ENCODE measurements at places on chromosomes 5 and 9.

- DNase-seq, result no peak
Observed at GRCh38 chr5:14229181-14229580, 86.0 kb downstream of the TRIO start.

- no peak for DNase-seq
Observed at GRCh38 chr9:75906531-75906930, 16.1 kb downstream of the PCSK5 start.

DNA sequence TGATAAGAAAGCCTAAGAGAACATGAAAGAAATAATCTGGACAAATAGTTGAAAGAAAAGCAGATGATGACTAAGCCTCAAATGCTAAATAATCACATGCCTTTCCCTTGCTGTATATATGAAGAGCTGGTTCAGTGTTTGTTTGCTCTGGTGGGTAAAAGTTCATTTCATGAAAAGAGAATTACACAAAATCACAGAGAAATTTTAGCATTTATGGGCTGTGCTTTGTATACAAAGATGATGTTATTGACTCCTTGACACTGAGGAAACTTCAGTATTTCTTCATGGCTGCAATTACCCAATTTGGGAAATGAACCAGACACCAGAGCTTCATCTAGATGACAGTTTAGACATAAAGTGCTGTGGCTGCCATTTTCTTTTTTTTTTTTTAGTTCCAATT is 527.2 kb downstream of the NR2F1-AS1 start:
- no peak for DNase-seq

- peak; percentile 16 for DNase-seq
Observed at GRCh38 chr5:142689081-142689480, 3.2 kb upstream of the FGF1 start.

GRCh38 chr5:81779916-81780266 is 29.0 kb upstream of the SSBP2 start:
- no peak for DNase-seq

DNA sequence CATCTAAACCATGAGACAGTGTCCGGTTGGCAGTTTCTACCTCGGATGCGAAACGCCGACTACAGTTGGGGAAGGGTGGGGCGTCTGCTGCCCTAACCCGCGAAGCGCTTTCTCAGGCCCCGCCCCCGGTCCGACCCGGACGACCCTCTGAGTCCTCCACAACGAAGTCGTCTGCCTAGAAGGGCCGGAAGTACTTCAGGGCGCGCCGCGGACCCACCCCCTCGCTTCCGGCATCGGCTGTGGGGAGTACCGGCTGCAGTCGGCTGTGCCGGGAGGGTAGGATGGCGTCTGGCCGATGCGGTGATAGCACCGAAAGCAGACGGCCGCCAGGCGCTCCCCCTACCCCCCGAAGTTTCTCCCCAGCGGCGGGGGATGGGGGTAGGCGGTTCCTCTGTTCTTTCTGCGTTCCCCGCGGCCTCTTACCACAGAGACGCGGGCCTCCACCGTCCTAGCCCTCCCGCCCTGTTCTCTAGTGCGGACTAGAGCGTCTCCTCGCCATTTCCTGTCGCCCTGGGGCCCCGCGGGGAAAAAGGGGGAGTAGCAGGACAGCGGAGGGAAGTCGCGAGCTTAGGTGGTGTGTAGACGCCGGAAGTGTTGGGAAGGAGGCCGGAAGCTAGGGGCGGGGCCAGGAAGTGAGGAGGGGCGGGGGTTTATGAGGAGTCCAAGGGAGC is at the start of gene TRIM41:
Gene TRIM41 (plus strand): TSS at position 224 of the 671 bp plus-strand sequence. CDS start 719 bp downstream, outside the sequence.
- peak; percentile 99 for DNase-seq

DNA sequence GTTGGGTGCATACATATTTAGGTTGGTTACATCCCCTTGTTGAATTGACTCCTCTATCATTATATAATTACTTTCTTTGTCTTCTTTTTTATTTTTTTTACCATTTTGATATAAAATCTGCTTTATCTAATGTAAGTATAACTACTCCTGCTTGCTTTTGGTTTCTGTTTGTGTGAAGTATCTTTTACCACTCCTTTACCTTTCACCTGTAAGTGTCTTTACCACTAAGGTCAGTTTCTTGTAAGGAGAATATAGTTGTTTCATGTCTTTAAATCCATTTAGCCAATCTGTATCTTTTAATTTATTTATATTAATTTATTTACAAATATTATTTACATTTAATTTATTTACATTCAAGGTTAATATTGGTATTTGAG is 33.0 kb downstream of the INSL4 start:
- DNase-seq, result no peak

- DNase-seq, result peak; percentile 67
Observed at GRCh38 chr9:36818242-36818938, 215.7 kb downstream of the PAX5 start.

DNA sequence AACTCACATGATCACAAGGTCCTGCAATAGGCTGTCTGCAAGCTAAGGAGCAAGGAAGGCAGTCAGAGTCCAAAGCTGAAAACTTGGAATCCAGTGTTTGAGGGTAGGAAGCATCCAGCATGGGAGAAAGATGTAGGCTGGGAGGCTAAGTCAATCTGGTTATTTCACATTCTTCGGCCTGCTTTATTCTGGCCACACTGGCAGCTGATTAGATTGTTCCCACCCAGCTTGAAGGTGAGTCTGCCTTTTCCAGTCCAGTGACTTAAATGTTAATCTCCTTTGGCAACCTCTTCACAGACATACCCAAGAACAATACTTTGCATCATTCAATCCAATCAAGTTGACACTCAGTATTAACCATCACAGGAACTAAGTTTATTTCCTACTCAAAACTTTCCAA is 453.4 kb downstream of the TLE4 start:
- DNase-seq, result no peak

- DNase-seq, result no peak
Observed at GRCh38 chr5:142107736-142108431, 695 bp upstream of the NDFIP1 start.

- peak; percentile 79 for DNase-seq
Observed at GRCh38 chr5:140402258-140403074, 833 bp downstream of the ANKHD1 start.

GRCh38 chr5:53434541-53434940 is 45.9 kb upstream of the FST start:
- no peak for DNase-seq

GRCh38 chr5:134079748-134080581 is 34.5 kb upstream of the TCF7 start:
- DNase-seq, result no peak

- no peak for DNase-seq
Observed at GRCh38 chr9:92160786-92161185, 45.6 kb upstream of the SPTLC1 start.

DNA sequence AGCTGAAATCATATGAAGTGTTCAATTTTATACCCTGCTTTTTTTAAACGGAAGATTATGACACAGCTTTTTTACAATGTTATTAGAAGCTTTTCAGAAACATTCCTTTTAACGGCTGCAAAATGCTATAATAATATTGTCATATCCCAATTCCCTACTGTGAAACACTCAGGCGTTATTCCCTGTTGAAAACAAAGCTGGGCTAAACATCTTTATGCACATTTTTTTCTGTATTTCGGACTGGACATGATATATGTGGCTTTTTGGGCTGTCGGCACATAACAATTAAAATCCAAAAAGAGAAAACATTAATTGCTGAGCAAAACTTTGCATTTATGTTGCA is 12.0 kb upstream of the CTSL start:
- no peak for DNase-seq

DNA sequence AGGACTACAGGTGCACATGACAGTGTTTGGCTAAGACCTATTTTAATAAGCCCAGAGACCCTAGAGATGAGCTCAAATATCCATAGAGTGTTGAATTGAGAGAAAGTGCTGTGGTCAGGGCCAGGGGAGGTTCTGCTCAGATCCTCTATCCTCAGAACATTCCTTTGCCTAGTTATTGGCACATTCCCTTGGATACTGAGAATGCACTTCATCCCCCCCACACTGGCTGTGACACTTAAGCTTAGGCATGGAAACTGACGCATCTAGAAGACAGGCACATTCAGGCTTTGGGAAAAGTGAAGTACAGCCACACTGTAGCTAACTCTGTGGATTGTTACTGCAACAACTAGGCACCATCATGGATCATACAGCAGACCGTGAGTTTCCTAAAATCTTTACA is 27.1 kb upstream of the RASGRF2 start:
- no peak for DNase-seq

GRCh38 chr5:74183041-74183440 is 457.5 kb downstream of the ENC1 start:
- DNase-seq, result no peak

- DNase-seq, result no peak
Observed at GRCh38 chr5:68459093-68459809, 243.7 kb downstream of the PIK3R1 start.

GRCh38 chr9:16309469-16310271 is 560.8 kb downstream of the BNC2 start:
- peak; percentile 74 for DNase-seq

GRCh38 chr9:30977965-30978364 is 1406.5 kb upstream of the ACO1 start:
- DNase-seq, result no peak

DNA sequence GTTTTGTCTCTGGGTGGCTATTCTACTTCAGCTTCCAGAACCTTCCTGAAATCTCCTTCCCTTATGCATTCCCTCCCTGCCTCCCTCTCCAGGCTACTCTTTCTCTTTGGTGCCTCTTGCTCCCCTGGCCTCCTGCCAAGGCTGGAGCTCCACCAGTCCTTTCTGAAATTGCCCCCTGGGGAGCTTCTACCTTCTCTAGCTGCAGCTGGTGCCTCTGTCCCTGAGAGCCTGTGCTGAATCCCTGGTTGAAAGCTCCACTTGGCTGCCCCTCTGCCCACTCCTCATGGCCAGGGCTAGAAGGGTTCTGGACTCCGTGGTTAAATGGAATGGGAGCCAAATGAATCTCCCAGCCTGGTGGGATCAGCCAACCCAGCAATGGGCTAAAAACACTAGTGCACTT is 80.1 kb downstream of the COL15A1 start:
- DNase-seq, result peak; percentile 81

DNA sequence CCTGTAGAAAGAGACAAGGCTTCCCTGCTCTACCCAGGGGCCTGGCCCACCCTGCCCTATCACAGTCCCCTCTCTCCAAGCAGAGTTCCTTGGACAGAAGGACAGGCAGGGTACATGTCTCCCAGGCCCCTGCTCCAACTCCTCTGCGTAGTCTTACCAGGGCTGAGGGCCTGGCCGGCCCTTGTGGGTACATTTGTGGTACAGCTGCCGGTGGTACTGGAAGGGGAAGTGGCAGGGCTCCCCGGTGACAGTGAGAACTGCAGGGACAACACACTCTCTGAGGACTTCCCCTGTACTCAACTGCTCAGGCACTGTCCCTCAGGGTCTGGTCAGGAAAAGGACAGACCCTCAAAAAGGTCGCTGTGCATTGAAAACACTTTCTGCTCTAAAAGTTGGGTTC is 3.6 kb downstream of the F12 start:
- DNase-seq, result peak; percentile 86

DNA sequence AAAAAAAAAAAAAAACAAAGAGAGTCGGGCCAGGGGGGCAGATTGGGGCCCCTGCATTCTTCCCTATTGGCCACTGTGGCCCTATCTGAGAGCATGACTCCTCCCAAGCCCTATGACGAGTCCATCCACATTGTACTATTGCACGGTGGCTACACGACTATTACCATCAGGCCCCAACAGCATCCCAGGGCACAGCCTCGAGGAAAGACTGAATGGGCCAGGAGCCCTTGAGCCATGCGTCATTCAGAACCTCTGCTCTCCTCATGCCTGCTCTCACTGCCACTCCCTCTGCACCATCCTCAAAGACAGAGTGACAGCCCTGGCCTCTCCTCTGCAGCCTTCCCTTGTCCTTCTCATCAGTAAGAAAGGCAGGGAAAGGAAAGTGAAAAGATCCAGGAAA is 20.2 kb upstream of the ORM1 start:
- no peak for DNase-seq

DNA sequence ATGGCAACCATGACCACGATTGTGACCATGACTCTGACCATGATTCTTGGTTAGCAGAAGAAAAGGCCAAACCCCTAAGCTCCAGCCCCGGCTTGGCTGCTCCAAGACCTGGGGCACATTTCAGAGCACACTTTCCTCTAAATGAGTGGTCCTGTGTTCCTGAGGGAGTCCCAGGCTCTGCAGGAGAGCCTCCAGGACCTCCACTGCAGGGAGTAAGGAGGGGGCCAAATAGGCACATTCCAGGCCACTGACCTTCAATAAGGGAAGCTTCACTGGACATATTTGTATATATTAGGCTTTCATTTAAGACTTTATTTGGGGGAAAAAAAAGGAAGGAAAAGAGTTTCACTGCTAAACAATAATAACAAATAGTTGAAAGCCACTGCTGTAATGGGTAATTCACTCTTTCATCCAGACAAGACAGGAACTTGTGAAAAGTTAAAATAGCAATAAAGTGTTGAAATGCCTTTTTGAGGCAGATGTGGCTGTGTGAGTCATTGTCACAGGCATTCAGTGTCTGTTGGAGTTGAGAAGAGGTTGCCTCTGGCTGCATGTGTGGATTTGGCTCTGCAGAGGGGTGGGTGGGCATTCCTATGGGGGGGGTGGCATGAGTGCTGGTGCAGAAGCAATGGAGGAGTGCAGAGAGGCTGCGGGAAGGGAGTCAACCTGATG is 63.9 kb upstream of the TGFBR1 start:
- DNase-seq, result no peak

DNA sequence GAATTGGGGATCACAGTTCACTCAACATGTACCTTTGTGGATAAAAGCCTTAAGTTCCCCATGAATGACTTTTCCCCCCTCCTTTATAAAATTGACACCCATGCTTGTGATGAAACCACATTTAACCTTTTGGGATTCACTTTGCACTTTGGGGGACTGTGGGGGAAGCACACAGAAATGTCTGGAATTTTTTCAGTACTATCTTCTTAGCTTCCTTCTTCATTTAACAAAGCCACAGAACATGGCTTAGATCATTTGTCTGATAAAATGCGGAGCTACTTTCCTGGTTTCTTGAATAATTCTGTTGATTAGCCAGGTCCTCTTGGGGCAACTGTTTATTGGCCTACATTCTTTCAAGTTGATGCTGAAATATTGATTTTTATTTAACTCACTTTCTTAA is 29.9 kb downstream of the TNFSF15 start:
- DNase-seq, result no peak

DNA sequence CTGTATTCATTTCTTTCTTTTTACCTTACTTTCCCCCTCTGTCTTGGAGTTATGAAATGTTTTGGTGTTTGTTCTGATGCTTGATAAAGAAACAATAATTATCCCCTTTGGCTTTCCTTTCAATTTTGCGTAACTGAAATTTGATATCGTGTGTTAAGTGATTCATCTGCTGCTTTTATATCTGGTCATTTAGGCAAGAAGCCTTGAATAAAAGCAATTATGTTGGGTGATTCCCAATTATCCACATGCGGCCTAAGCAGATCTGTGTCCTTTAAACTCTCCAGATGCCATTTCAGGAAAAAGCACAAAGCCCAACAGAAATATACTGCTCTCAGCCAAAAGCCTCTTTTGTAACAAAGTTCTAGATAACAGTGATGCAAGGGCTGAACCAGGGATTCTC is 92.8 kb downstream of the TAF11L14 start:
- DNase-seq, result no peak
